ENCODE measurements at places on chromosomes 5 and 9. TPM values are rescaled to one million over a fixed set of nuclear protein-coding genes. Genes with fewer than 3 reads are reported as not detected.
A peak's percentile ranks its signal among the peaks of the same experiment; 100 is the strongest.

- DNase-seq = no peak
- no peaks in the 10 kb centered on the region for H3K36me3 ChIP-seq
- no peak overlapping the region for H3K4me3 ChIP-seq
- no peak overlapping the region for H3K27ac ChIP-seq
- no peaks in the 10 kb centered on the region for H3K27me3 ChIP-seq
Measured at GRCh38 chr9:84027201-84027600, 46.6 kb downstream of the RMI1 start.

GRCh38 chr5:162444129-162444762 lies 376.7 kb downstream of the GABRG2 start:
- no peak overlapping the region for H3K27ac ChIP-seq
- no peaks in the 10 kb centered on the region for H3K36me3 ChIP-seq
- no peaks in the 10 kb centered on the region for H3K27me3 ChIP-seq
- H3K4me1 ChIP-seq = no peaks in the 10 kb centered on the region
- no peak overlapping the region for H3K4me3 ChIP-seq

- H3K27ac ChIP-seq = no peak overlapping the region
- H3K4me3 ChIP-seq = no peak overlapping the region
- DNase-seq = peak; percentile 73
- H3K4me1 ChIP-seq = no peaks in the 10 kb centered on the region
- H3K27me3 ChIP-seq = no peaks in the 10 kb centered on the region
Measured at GRCh38 chr5:42767491-42768105, 11.0 kb downstream of the CCDC152 start.

GRCh38 chr9:17339156-17339555 lies 204.3 kb downstream of the CNTLN start:
- H3K27ac ChIP-seq = no peak overlapping the region
- H3K4me1 ChIP-seq = peaks cover 4% of the 10 kb centered on the region
- H3K36me3 ChIP-seq = peaks cover 6% of the 10 kb centered on the region
- DNase-seq = no peak
- H3K4me3 ChIP-seq = no peak overlapping the region
- no peaks in the 10 kb centered on the region for H3K27me3 ChIP-seq

DNA sequence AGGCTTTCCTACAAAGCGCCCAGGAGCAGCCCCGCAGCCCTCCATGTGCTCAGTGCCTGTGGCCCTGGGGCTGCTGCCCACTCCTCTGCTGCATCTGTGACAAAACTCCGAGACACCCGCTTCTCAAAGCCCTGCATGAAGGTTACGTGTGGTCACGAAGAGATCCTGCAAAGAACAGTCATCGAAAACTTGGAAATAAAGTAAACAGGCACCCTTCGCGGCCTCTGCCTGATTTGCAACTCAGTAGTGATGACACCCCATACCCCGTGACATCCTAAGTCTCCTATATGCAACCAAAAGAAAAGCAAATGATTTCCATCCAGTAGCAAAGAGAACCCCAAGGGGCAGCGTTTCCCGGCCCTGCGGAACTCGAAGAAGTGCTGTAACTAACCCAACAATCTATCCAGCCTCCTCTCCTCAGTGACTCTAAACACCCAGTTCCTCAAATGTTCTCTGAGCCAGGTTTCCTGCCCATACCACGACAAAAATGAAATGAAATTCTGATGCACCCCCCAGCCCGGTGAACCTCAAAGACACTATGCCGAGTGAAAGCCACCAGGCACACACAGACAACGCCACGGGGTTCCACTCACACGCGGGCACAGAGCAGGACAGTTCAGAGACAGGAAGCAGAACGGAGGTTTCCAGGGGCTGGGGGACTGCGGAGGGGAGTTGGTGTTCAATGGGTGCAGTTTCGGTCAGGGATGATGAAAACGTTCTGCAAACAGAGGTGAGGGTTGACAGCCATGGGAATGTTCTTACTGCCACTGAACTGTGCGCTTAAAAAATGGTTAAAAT lies 19.0 kb downstream of the NACC2 start:
- H3K4me3 ChIP-seq = no peak overlapping the region
- H3K27me3 ChIP-seq = no peaks in the 10 kb centered on the region
- no peak overlapping the region for H3K27ac ChIP-seq
- no peak for DNase-seq
- no peaks in the 10 kb centered on the region for H3K36me3 ChIP-seq
- H3K4me1 ChIP-seq = no peaks in the 10 kb centered on the region

DNA sequence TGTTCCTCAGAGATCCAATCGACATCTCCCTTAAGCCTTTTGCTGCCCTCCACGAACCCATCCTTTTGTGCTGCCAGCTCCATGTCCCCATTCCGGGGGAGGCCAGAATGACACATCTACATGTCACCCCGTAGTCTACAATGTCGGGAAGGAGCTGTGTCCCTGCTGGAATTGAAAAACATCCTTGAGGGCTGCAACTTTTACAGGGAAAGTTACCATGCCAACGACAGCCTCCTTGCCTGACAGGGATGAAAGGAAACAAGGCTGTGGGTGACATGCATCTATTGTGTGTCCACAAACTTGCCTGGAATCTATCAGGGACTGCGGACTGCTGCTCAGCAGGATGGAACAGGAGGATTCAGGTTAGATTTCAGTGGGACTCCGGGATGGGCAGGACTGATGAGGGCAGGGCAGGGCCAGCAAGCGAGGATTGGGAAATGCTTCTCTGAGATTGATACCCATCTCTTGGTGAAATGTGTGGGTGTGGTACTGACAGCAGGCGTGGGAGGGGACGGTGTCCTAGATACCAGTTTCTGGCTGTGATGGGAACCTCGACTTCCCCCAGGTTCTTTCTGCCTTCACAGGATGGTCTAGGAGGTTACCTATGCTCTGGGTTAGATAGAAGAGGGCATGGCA lies 25.5 kb downstream of the EGR1 start:
- no peak overlapping the region for H3K27ac ChIP-seq
- H3K4me3 ChIP-seq = no peak overlapping the region
- H3K4me1 ChIP-seq = peaks cover 17% of the 10 kb centered on the region
- no peaks in the 10 kb centered on the region for H3K27me3 ChIP-seq
- no peak for DNase-seq

SLCO6A1 gene
- total RNA-seq = not detected

PCDHB12 gene
- not detected for total RNA-seq

LCN9 gene
- total RNA-seq = not detected

RGS14 gene
- 22.6 TPM for total RNA-seq

Data from Karpas-422 (cell line).